ENCODE measurements at places on chromosomes 11 and 22.
A peak's percentile ranks its signal among the peaks of the same experiment; 100 is the strongest.

- peak; percentile 20 for DNase-seq
These were observed 516 bp downstream of the VPS26B start for GRCh38 chr11:134224710-134225664.

DNA sequence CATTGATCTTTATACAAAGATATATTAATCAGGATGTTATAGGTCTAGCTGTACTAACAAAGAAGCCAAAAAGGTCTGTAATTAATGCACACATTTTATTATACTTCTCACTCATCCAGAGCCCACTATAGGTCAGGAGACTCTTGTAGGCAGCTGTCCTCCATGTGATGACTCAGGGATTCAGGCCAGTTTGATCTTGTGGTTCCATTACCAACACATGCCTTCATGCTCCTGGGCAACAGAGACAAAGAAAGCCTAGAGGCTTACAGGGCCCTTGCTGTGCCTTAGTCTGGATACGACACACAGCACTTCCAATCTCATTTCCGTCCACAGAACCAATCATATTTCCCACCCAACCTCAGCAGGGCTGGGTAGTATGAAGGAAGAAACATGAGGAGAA lies 150.3 kb upstream of the NCAM1 start:
- no peak for DNase-seq

DNA sequence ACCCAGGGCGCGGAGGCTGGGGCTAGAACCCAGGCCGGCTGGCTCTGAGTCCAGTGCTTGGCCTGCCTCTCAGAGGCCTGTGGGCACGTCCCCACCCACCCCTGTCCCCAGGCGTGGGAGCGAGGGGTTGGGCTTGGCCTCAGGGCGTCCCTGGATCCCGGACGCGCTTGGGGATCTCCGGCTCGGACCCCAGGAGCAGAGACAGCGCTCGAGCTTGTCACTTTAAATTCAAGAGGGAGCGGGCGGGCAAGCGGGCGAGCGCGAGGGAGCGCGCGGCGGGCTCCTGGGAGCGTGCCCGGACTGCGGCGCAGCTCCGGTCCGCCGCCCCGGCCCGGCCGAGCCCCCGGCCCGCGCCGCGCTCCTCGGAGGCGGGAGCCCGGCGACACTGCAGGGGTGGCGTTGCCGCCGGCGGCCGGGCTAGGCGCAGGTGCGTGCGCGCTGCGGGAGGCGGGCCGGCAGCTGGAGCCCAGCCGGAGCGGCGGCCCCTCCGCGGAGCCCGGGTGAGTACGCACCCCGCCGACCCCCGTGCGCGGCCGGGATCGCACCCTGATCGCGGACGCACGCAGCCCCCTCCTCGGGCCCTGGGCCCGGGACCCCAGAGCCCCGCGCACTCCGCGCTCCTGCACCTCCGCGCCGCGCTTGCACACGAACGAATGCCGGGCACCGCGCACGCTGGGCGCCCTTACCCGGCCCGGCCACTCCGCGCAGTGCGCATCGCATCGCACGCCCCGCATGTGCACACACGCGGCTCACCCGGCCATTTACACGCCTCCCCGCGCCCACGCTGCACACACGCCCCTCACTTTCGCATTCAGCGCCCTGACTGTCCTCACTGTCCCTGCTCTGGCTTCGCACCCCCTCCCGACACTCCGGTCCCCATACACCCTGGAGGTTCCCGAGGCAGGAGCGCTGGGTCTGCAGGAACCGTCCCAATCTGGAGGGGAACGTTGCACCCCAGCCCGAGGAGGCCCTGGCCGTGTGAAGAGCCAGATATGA lies at the start of gene SYT12:
TSS of gene SYT12 (plus strand) at position 174 of the 996 bp plus-strand sequence. CDS start 7,011 bp downstream, outside the sequence.
- DNase-seq, result no peak

DNA sequence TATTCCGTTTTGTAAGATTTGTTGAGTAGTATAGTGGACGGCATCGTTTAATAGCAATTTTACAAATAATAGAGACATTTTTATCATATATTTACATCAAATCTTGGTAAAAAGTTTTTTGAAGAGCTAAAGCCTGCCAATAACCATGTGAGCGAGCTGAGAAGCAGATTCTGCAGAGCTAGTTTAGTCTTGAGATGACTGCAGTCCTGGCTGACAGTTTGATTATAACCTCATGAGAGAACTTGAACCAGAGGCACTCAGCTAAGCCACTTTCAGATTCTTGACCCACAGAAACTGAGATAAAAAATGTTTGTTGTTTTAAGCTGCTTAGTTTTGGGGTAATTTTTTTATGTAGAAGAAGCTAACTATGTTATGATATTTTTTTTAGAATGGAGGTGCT lies 78.9 kb downstream of the PDE3B start:
- DNase-seq, result no peak

DNA sequence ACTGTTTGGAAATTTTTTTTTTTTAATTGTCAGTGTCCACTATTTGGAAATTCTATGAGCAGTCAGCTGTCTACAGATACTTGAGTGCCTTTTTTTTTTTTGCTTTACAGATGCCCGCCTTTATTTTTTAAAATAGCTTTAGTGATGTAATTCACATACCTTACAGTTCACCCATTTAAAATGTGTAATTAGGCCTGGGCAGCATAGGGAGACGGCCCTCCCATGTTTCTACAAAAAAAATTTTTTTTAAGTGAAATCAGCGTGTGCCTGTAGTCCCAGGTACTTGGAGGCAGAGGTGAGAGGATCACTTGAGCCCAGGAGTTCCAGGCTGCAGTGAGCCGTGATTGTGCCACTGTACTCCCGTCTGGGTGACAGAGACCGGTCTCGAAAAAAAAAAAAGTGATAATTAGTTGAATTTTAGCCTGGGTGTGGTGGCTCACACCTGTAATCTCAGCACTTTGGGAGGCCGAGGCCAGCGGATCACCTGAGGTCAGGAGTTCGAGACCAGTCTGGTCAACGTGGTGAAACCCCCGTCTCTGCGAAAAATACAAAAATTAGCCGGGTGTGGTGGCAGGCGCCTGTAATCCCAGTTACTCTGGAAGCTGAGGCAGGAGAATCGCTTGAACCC lies 1.5 kb downstream of the ZNF143 start:
- peak; percentile 9 for DNase-seq

DNA sequence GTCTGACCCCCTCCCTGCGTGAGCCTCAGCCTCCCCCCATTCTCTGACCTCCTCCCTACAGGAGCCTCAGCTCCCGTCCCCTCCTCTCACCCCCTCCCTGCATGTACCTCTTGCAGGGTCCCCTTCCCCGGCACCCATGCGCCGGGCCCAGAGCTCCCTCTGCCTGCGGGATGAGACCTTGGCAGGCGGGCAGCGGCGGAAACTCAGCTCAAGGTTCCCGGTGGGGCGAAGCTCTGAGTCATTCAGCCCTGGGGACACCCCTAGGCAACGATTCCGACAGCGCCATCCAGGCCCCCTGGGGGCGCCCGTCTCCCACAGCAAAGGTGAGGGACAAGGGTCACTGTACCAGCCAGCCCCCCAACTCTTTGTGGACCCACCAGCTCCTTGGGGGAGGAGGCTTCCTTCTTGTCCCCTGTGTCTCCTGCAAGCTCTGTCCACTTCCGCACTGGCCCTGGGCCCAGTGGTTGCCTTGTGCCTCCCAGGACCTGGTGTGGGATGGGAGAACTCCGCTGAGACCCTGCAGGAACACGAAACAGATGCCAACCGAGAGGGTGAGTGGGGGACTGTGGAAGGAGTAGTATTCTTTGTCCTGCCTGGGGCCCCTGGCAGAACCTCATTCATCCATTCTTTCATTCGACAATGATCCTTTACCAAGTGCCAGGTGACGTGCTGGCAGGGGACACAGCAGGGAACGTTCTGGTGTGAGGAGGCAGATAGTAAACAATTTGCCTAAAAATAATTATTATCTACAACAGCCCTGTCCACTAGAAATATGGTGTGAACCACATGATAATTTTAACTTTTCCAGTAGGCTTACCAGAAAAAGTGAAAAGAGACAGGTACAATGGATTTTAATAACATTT lies 3.7 kb upstream of the RPS6KA4 start:
- peak; percentile 90 for DNase-seq

GRCh38 chr11:106875013-106875412 lies 143.3 kb downstream of the GUCY1A2 start:
- DNase-seq, result no peak

- DNase-seq, result no peak
These were observed 35.5 kb downstream of the UBASH3B start for GRCh38 chr11:122690801-122691548.

DNA sequence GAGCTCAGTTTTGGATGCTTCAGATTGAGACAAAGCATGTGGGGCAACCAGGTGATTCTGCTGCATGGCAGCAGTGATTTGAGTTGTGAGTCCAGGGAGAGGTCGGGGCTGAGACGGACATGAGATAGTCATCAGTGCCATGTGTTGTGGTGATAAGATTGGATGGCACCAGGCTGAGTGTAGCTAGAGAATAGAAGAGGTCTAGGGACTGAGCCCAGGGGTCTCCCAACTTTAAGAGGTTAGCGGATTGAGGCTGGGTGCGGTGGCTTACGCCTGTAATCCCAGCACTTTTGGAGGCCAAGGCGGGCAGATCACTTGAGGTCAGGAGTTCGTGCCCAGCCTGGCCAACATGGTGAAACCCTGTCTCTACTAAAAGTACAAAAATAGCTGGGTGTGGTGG lies 6.3 kb upstream of the CTSD start:
- DNase-seq, result no peak

GRCh38 chr11:17294033-17294432 lies 17.5 kb downstream of the NUCB2 start:
- no peak for DNase-seq

GRCh38 chr22:23705358-23705757 lies 14.5 kb downstream of the RGL4 start:
- no peak for DNase-seq

GRCh38 chr11:61812736-61813411 lies 3.9 kb downstream of the FADS1 start:
- DNase-seq, result peak; percentile 78

GRCh38 chr11:36508743-36509142 lies 1.3 kb downstream of the TRAF6 start:
- DNase-seq, result peak; percentile 43

- no peak for DNase-seq
These were observed 22.7 kb downstream of the GRAMD1B start for GRCh38 chr11:123452794-123453193.

GRCh38 chr22:48702573-48703264 lies 1125.0 kb downstream of the BRD1 start:
- peak; percentile 4 for DNase-seq

- DNase-seq, result peak; percentile 9
These were observed 15.9 kb upstream of the HYLS1 start for GRCh38 chr11:125871391-125872137.

- peak; percentile 11 for DNase-seq
These were observed 1532.9 kb upstream of the RAG2 start for GRCh38 chr11:38130976-38131375.

GRCh38 chr11:16082095-16083055 lies 274.0 kb downstream of the SOX6 start:
- peak; percentile 8 for DNase-seq

DNA sequence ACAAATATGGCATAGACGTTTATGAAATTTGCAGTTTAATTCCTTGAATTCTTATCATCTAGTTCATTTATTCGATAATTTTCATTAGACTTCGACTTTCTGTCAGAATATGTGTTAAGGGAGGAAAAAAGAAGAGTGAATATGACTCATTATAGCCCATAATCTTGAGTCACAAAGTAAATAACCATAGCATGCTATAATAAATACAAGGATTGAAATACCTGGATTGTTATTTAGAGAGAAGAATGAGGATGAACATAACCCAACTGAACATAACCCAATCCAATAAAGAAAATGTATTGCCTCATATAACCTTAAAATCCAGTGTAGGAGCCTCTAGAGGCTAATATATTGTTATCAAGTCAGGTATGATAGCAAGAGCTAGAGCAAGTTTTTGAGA lies 1858.3 kb upstream of the RAG2 start:
- DNase-seq, result no peak

DNA sequence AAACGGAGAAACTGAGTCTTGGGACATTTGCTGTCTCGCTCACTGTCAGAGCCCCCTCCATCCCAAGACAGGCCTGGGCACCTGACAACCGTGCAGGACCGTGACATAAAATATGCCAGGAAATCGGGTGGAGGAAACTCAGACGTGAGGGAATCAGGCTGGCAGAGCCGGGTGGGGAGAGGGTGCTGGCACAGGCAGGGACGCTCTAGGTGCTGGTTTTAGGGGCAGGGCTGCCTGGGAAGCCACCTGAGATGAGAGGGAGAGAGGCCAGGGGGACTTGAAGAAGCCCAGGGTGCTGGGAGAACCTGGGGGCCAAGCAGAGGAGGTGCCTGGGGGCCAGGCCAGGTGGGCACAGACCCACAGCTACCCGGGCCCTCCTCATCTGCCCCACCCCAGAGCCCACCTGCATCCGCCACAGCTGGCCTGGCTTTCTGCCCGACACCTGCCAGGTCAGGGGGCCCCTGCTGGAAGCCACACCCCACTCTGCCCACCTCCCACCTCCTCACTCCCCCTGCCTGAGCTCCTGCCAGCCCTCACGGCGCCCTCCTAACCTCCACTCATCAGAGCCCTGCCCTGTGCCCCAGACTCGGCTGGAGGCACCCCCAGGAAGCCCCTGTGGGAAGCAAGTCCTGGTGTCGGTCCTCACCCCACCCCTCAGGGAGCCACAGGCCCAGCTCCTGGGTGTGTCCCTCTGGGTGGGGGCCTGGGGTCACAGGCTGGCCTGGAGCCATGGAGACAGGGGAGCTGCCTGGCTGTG lies 27.3 kb upstream of the MUC5AC start:
- peak; percentile 62 for DNase-seq

GRCh38 chr11:61083601-61084147 lies 18.6 kb upstream of the CD5 start:
- no peak for DNase-seq

DNA sequence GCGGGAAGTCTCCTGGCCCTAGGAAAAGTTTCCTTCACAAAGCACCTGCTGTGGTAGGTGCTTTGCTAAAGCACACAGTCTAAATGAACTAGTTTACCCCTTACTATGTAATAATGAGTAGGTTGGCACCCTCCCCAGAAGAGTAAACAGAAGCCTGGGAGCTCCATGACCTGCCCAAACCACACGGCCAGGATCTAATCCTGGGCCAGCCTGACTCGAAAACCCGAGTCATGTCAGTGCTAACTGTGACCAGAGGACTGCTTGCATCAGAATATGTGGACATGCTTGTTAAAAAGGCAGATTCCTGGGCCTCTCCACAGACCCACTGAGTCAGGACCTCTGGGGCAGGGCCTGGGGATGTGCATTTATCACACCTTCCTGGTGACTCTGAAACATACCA lies 67.7 kb downstream of the PANX1 start:
- no peak for DNase-seq

DNA sequence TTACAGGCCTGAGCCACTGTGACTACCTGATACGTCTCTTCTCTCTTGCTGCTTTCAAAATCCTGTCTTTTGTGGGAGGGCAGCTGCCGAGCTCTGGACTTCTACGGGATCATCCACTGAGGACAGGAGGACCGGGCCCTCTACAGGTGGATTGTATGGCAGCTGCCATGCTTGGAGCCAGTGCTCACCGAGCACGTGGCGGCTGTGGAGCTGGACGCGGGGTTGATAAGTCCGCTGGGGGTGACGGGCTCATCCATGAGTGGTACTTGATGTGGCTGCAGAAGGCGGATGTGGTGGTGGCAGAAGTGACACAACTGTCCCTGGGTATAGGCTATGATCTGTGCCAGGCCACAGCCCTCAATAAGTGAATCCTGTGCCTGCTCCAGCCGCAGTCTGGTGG lies 1.8 kb upstream of the CYP2D6 start:
- no peak for DNase-seq
